Cerebellar nuclear complex (tissue), 1 donor: ENCODE measurements at places on chromosomes 13 and 19.

DNA sequence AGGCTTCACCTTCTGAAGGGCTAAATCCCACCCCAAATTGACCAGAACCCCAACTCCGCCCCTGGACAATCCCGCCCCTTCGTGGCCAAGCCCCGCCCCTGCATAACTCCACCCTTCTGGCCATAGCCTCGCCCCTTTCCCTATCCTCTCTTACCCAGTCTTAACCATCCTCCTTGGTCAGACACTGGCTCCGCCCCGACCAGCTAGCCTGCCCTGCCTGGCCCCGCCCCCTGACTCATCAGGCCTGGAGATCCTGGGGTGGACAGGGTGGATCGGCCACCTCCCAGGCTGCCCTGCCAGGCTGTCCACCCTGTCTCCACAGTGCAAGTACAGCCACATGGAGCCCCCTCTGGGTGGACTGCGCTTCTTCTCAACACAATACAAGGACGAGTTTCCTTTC is 8.0 kb upstream of the ZNF358 start:
- DNase-seq = no peak

- no peak for DNase-seq
Observed at GRCh38 chr13:42047561-42048341, 697 bp upstream of the DGKH start.

DNA sequence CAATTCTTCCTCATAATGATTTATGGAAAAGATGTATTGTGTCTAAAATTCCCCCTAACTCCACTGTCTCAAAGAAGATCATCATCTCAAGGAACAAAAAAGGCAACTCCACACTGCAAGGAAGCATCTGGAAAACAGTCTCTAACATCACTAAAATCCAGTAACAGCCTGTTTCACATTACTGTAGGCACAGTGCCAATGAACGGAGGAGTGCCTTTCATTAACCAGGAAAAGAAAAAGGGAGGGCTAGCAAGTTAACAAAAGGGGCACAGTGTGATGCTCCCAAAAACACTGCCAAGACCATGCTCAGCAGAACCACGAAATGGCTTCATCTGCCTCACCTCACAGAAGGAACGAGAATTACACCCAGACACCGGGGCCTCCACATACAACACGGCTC is 8.5 kb downstream of the TMTC4 start:
- no peak for DNase-seq

DNA sequence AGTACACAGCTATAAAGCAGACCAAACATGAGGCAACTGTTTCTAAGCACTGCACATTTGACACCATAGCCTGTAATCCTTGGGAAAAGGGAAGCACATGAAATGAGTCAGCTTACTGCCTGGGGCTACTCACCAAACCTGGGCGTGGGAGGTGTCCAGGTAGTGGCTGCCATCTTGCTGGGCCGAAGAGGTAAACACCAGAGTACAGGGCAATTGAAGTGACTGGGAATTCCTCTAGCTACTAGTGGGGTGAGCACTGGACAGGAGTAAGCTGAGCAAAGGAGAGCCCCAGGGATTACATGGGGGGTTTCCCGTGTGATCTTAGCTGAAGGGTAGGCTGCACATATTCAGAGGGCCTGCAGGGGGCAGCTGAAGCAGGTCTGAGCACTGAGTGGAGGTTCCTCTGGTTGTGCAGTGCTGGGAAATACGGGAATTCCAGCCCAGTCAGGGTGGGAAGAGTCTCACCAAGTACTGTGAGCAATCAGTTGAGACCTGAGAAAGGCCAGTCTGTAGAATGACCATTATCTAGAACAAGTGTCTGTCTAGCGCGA is 140.5 kb downstream of the SLC7A1 start:
- no peak for DNase-seq

GRCh38 chr19:6570764-6571163 is 20.2 kb downstream of the CD70 start:
- no peak for DNase-seq

DNA sequence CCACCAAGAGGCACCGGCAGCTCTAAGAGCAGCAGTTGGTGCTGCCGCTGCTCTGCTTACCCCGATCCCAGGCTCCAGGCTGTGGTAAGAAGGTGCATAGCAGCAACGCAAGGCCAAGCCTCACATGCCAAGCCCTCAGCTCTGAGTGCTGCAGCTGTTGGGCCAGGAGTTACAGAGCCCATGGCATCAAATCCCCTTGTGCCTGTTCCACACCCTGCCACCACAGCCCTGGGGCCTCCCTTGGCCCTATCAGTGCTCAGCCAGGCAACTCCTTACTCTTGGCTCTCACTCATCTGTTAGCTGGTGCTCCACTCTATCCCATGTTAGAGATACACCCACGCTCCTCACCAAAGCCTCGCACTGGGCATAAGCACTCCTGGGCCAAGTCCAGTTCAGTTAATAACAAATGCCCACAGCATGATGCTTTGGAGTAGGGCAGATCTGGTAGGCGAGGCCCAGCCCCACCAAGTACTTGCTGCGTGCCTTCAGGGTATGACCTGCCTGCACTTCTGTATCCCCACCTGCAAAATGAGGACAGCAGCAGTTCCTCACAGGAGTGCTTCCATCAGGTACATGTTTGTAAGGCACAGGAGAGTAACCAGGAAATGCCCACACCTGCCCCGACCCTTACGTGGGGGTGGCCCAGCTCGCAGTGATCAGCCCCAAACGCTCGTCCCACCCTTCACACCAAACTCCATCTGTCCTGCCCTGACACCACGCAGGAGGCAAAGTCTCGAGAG is 16.2 kb downstream of the AKAP8L start:
- DNase-seq = no peak

GRCh38 chr13:21987793-21988192 is 316.9 kb downstream of the FGF9 start:
- no peak for DNase-seq

DNA sequence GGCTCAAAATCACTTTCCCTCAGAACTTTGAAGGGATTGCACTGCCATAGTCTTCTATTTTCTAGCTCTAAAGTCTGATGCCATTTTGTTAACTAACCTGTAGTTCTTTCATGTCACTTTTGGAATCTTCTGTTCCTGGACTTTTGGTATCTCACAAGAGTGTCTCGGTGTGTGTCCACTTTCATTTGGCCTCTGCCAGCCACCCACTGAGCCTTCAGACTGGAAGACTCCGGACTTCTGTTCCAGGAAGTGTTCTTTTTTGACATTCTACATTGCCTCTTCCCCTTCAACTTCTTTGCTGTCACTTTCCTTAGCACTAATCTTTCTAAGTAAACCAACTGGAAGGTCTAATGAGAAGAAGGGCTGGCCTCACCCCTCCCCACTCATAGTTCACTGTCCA is 25.0 kb upstream of the LAMP1 start:
- no peak for DNase-seq

DNA sequence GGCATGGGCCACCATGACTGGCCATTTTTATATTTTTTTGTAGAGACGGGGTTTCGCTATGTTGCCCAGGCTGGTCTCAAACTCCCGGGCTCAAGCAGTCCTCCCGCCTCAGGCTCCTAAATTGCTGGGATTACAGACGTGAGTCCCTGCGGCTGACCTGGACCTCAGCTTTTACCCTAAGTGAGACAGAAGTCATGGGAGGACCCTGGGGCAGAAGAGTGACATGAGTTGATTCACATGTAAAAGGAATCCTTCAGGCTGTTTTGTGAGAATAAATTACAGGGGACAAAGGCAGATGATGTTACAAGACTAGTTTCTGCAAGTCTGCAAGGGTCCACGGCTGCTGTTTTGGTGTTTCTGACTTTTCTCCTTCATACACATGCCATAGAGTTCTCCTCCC is 2.6 kb upstream of the BCAM start:
- no peak for DNase-seq

GRCh38 chr13:101150998-101151397 is 265.3 kb downstream of the NALCN start:
- DNase-seq = no peak

GRCh38 chr13:83753912-83754624 is 128.2 kb downstream of the SLITRK1 start:
- DNase-seq = no peak

DNA sequence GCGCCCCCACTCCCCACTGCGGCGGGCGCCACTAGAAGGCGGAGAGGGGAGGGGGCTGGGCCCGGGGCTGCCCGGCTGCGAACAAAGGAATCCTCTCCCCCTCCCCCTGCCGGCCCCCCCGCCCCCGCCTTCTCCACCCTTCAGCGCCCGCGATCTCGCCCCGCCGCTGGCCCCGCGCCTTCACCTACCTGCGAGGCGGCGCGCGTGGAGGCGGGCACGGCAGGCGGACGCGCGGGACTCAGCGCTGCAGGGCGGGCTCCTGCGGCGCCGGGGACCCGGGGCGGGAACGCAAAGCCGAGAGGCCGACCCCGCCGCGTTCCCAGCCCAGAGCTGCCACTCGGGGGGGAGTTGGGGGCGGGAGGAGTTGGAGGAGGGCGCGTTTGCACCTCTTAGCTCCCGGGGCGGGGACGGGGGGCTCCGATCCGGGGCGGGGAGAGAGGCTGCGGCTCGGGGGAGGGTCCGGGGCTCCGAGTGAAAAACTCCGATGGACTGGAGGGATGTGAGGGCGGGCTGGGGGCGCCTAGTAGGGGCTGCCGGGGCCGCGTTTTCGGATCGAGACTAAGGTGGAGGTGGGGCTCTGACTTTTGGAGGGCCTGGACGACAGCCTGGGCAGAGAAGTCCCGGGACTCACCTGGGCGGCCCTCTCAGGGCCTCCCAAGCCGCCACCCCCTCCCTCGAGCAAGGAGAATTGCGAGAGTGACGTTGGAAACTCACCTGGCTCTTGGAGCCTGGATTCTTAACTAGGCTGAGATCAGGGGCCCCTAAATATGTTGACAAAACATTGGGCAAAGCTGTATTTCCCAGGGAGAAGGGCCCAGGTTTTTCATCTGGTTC is at the start of gene FBN3:
TSS of gene FBN3 (minus strand) at position 332 of the 834 bp plus-strand sequence. CDS start 2,112 bp downstream, outside the sequence.
- DNase-seq = no peak

GRCh38 chr19:45492627-45493470 is 4.0 kb downstream of the RTN2 start:
- peak; percentile 53 for DNase-seq

DNA sequence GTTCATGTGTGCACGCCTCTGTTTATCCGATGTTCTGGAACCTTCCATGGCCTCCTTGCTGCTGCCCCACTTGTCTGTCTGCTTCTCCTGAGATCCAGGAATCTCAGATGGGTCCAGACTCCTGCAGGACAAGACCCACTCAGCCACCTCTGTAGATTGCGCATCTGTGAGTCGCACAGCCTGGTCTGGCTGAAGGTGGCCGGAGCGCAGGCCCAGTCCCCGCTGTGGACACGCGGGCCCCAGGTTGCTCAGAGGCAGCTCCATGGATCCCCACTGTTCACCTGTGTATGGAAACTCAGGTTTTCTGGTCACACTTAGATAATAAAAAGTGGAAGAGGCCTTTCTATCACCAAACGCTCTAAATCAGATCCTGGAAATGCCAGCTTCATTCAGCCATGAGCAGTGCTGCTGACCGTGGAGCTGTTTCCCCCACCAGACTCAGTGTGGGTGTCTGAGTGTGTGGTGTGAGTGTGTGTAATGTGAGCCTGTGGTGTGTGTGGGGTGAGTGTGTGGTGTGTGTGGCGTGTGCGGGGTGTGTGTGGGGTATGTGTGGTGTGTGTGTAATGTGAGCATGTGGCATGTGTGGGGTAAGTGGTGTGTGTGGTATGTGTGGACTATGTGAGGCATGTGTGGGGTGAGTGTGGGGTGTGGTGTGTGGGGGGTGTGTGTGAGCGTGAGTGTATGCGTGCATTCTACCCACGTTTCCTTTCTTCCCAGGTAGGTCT is 59.5 kb downstream of the MCF2L start:
- no peak for DNase-seq

DNA sequence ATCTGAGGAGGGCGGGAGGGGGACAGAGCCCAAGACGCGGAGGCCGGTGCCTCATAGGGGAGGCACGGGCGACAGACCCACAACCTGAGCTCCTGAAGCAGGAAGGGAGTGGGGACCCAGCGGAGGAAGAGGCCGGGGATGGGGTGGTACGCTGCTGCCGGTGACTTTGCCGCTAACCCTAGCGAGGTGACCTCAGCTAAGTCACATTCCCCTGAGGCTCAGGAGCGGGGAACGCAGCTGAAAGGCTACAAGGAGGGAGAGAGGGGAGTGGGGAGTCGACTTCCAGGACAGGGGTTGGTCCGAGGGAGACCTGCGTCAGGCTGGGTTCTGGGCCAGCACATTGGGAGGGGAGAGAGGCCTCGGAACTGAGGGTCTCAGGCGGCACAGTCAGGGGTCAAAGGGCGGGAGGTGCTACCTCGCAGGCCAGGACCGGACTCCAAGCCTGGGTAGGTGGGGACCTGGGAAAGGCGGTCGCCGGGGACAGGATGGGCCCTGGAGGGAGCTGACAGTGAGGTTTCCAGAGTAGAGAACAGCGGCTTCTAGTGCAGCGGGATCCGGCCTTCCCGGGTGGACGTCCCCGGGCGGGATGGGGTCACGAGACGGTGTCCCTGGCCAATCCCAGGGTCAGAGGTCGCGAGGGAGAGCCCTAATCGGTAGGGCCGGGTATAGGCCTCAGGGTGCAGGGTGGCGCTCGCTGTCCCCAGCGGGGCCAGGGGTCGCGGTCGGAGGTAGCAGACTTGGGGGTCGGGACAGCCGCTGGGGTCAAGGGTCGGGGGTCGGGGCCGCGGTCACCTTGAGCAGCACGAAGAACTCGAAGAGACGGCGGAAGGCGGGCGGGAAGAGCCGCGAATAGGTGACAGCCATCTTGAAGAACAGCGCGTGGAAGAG is 699 bp downstream of the TMEM259 start:
- no peak for DNase-seq

GRCh38 chr13:23852351-23852750 is 36.8 kb downstream of the MIPEP start:
- no peak for DNase-seq
